GOT3 (cell line): ENCODE measurements at places on chromosomes 13 and 19.

DNA sequence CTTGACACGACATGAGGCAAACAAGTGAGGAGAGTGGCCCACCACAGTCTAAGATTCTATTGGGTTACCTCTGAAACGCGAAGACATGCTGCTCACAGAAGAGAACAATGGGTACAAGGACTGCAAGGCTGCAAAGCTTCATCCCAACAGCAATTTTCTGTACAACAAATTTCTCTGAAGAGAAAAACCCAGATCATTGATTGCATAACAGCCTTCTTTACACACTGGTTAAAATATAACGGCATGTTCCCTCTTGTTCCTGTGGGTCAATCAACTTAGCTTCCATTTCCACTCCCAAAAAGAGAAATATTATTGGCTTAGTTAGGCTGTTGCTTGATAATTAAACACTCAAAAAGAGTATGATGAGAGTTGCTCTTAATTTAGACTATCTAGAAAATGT lies at the start of gene CPB2:
CPB2 (minus strand) TSS at position 166 of the 400 bp plus-strand sequence; CDS start at position 142, 24 bp downstream.
- DNase-seq: no peak

GRCh38 chr13:106911627-106912026 lies 343.7 kb upstream of the ARGLU1 start:
- no peak for DNase-seq

- DNase-seq: no peak
These were observed 1319.9 kb upstream of the PRR20A start for GRCh38 chr13:55820817-55821216.

- no peak for DNase-seq
These were observed 62.0 kb downstream of the ZNF100 start for GRCh38 chr19:21705393-21705792.

- DNase-seq: no peak
These were observed 8.1 kb downstream of the ZNF708 start for GRCh38 chr19:21321134-21321533.
